ENCODE measurements at places on chromosomes 2 and 18. TPM values are rescaled to one million over a fixed set of nuclear protein-coding genes. Genes with fewer than 3 reads are reported as not detected.

PTRHD1 gene
- polyA plus RNA-seq, result 31.1 TPM

SLC4A5 gene
- 1.8 TPM for polyA plus RNA-seq

SLC39A10 gene
- 86.9 TPM for polyA plus RNA-seq

STPG4 gene
- not detected for polyA plus RNA-seq

DRC1 gene
- polyA plus RNA-seq, result 2.4 TPM

CPS1 gene
- 3.2 TPM for polyA plus RNA-seq

NEU4 gene
- polyA plus RNA-seq, result 1.2 TPM

MEP1B gene
- not detected for polyA plus RNA-seq

PAIP2B gene
- polyA plus RNA-seq, result 14.9 TPM

GRCh38 chr2:185567196-185567595, 171.4 kb upstream of the FSIP2 start:
- no peak for DNase-seq

DNA sequence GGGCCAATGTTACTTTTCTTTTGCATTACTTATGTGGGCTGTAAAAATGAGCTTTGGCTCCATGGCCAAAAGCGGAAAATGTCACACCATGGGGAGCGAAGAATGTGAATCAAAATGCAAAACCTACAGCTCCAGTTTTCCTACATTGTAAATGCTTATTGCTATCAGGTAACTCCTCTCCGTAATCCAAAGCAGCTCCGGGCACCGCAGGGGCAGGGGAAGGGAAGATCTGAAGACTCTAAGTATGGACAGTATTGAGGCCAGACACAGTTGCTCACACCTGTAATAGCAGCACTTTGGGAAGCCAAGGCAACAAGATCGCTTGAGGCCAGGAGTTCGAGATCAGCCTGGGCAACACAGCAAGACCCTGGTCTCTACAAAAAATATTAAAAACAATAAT, 7.1 kb upstream of the AGFG1 start:
- DNase-seq, result no peak

DNA sequence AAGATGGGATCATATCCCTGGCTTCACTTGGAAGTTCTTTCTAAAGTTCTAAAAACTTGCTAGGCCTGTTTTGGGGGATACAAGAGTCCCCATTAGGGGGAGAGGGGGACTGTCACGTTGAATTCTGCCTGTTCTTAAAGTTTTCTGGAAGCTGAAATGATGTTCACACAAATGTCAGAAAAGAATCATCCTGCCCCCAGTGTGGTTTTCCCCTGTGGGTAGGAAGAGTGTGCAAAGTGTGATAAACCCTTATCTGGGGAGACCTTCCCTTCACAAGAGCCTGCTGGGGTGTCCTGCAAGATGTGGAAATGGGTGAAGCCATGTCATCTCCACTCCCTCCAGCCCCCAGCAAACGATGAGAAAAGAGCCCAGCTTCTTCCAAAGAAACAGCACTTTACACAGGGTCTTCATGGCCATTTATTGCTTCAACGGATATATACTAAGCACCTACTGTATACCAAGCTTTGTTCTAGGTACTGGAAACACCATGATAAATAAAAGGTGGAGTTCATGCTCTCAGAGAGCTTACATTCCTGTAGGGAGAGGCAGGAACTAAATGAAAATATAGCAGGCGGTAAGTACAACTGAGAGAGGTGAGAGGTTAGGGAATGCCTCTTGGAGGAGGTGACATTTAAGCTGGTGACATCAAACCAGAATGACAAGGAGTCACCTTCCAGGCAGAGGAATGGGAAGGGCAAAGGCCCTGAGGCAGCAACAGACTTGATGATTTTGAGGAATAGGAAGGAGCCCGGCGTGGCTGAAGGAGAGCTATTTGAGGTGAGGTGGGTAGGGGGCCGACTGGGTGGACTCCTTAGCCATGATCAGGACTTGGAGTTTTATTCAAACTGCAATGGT, 1.6 kb downstream of the MFSD2B start:
- no peak for DNase-seq

GRCh38 chr2:30332791-30333453, 101.6 kb downstream of the LBH start:
- no peak for DNase-seq

DNA sequence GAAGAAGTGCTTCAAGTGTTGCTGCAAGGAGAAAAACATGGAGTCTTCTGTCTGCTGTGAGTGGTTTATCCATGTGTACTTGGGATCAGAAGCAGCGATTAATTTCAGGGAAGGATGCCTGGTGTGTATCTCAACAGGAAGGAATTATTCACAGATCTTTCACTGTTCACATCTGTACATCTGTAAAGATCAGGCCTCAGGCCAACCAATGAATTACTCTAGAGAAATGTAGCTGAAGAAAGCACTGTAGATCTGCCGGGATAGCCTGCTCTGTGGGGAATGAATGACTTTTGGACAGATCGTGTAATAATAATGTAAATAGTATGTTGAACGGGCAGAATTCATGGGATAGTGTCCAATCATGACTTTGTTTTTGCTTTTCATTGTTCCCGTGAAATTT, 54.0 kb upstream of the SPP2 start:
- no peak for DNase-seq

DNA sequence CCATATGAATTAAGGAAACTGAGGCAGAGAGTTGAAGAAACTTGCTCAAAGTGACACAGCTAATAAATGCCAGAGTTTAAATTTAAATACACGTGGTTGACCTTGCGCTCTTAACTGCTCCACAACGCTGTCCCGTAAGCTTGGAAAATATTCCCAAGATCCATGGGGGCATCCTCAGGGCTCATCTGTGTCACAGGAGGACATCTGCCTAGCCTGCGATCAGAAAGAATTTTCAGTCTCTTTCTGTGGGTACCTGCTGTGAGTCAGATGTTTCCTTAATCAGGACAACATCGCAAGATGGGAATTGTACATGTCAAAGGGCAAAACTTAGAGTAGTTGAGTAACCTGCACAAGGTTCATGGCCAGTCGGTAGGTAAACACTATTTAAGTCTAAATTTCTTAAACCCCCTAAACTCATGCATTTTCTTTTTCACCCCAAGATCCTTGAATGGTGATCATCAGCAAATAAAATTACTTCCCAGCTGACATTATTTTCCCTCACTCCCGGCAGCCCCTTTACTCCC, 1.4 kb downstream of the CMPK2 start:
- DNase-seq, result no peak

DNA sequence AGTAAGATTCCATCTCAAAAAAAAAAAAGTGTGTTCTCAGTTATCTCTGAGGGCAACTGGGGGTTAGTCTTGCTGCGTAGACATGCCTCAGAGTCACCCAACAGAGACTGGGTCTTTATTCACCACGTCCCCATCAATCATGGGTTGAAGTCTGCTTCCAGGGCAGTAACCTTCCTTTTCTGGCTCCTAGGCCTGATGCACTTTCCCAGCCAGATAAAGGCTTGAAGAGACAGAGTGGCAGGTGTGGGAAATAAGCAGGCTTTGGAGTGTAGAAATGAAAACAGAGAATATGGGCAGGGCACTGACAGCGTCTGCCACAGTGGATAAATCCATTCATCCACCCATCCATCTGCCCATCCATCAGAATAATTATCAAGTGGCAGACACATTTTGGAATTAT, 134.1 kb upstream of the LGALSL start:
- DNase-seq, result no peak

DNA sequence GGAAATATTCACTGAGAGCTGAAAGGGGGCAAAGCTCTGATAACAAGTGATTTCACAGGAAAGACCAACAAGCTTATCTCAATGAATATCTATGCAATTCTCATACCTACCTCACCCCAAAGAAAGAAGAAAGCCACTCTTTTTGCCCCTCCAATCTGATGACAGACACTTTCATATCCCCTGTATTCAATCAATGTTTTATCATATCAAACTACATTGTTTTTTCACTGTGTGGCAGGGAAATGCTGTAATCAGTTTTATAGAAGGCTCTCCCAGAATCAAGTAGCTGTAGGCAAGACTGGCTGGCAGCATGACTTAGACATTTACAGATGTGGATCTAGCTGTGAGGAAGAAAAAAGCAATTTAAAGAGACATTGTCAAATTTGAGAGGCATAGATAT, 81.3 kb upstream of the PIK3C3 start:
- no peak for DNase-seq

DNA sequence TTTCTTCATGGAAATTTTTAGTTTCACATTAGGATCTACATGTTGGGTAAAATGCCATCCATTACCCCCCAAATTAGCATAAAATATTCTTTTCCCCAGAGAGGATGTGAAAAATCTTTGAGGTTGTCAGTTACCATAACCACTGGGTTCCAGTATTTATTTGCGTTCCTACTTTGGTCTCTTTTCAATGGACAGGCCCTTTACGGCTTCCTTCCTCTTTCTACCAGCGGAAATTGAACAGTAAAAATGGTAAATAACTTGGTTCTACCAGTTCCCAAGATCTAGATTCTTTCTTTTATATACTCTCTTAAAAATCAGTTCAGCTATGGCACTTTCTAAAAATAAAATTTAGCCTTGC, 169.2 kb upstream of the APCDD1 start:
- no peak for DNase-seq

DNA sequence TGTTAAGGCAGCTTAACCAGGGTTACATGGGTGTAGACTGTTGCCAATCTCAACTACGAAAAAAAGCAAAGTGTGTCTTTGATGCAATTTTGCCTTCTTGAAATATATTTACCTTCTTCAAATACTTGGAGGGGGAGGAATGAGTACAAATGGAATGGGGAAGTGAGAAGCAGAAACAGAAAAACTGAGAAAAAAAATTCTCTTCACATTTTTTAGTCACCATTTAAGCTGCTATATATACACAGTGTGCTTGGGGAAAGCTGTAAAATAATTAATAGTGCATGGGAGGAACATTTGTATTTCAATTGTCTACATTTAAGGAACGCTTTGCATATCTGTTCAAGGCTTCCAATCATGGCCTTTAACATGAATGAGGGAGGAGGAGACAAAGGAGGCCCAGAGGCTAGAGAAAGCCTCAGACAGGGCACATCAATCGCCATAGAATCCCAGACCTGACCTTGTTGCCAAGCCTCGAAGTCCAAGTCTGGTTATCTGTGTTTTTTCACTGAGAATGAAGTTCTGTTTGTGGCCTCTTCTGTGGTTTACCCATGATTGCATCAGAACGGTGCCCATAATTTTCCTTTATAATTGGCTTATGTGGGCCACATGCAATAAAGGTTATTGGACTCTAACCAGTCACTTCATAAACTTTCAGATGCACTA, 158.6 kb downstream of the PIK3C3 start:
- DNase-seq, result no peak

GRCh38 chr2:64331849-64332699, 121.9 kb upstream of the LGALSL start:
- no peak for DNase-seq

DNA sequence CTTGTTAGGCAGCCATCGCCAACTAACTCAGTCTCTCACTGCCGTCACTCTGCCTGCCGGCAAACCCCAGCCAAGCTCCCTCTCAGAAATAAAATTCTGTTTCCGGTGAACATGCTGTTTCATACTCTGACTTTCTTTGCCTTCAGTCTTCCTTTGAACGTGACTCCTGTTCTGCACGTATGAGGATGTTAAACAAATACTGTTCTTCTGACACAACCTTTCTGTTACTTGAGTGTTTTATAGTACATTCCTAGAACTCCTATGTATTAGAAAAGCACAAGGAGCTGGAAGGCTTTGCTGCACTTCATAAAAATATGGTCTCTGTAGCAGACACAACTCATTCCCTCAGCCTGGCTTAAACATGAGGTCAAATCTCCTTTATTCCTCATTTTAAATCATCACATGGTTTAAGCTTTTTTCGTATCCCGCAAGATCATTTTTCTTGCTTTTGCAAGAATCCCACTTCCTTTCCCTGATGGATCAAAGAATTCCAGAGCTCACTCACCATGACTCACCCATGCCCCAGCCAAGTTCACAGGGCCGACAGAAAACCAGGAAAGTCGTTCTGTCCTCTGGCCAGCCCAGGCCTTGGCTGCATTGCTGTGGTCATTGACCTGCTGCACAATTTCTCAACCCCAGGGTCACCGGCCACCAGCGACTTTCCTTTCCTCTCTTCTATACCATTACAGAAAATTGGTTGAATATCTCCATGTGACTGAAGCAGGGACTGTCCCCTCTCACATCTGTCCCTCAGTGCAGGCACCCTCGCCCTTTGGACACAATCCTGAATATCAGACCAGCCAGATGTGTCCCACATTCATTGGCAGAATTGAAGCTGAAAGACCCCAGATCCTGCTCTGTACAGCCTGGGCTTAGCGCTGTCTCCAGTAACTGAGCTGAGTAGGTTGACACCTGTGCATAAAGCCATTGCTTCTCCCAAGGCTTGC, 183.1 kb upstream of the ARL4C start:
- no peak for DNase-seq

DNA sequence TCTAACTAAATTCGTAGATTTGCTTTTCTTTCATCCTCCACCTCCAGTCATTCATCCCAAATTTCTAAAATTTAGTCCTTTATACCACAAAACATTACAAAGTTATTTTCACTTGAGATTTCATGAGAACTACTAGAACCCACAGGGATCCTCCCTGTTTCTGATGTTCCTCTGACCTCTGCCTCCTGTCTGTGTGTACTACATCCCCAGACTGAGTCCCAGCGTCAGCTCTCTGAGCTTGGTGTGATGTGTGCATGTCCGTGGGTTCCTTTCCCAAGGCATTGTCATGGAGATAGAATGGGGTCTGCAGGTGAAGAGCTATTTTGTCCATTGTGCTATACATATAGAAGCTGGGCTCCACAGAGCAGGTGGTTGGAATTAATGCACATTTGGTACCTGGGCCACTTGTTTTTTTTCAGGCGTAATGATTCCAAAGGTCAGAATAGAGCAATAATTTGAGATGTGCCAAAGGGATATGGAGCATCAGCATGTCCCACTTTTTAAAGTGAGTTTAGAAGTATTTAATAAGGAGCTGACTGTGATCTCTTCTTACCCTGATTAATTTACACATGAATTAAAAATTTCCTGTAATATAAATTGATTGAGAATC, 151.2 kb upstream of the BOD1L2 start:
- no peak for DNase-seq

DNA sequence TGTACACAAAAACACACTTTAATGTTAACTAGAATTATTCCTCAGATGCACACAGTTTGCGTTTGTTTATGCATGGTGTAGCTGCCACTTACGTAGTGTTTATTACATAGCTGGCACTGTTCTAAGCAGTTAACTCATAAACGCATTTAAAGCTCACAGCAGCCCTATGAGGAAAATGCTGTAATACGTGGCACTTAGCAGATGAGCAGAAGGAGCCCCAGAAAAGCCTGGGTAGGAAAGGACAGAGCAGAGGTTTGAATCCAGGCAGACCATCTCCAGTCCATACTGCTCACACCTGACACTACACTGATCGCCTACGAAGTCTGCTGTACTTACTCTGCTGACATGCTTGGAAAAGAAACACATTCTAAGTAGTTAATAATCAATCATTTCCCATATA, 66.6 kb downstream of the BCL2 start:
- no peak for DNase-seq

GRCh38 chr2:189834059-189834458, 49.8 kb downstream of the PMS1 start:
- DNase-seq, result no peak

DNA sequence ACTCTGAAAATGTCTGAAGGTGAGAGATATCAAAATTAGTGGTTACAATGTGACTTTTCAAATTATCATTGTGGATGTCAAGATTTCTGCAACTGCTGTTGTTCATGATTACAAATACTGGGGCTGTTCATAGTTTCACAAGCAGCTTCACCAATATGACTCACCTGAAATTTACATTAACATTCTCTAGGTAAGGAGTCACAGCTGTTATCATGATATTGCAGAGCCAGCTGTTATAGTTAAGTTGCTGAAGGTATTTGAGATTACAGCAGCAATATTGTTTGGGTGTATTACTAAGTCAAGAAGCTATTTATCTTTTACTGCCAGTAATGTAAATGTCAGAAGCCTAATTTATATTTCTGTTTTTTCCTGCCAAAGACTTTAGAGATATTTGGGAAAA, 140.0 kb downstream of the MC4R start:
- DNase-seq, result no peak

- no peak for DNase-seq
Observed at GRCh38 chr2:101400048-101400447, 12.7 kb upstream of the CREG2 start.

Measured in left renal cortex interstitium (tissue), 4 donors.